ENCODE measurements at places on chromosomes 2 and 18. TPM values are rescaled to one million over a fixed set of nuclear protein-coding genes. Genes with fewer than 3 reads are reported as not detected.

Gene SEPTIN10
- total RNA-seq = 113 TPM

Gene CAPN13
- 0.25 TPM for total RNA-seq

GRCh38 chr2:1910592-1911246, 166.4 kb upstream of the PXDN start:
- no peak for DNase-seq

DNA sequence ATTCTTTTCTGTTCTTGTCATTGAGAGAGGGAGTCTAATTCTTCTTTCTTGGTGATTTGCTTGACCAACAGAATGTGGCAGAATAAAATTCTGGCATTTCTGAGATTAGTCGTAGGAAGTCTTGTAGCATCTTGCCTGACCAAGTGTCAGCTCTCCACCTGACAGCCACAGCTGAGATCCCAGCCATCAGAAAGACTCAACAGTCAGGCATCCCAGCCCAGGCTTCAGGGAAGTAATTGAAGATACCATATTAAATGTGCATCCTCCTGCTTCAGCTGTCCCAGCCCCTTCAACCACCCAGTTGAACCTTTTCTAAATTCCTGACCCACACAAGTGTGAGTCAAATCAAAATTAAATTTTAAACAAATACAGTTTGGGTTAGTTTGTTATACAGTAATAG, 208.3 kb downstream of the PIK3C3 start:
- DNase-seq = no peak

DNA sequence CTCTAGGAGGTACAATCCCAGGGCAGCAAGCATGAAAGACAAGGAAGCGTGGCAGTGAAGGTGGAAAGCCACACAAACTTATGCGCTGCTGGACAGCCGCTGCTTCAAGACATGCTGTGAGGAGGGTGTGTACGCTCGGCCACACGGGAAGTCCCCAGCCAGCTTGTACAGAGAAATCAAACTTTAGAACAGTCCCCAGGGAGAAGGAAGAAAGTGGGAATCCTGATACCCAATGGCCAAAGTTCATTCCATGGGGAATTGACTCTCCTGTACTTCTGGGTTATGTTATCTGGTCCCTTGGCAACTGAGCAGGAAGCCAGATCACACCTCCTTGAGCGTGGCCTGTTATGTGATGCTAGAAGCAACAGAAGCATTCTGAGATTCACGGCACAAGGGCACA, 86.1 kb upstream of the BOD1L2 start:
- DNase-seq = no peak

DNA sequence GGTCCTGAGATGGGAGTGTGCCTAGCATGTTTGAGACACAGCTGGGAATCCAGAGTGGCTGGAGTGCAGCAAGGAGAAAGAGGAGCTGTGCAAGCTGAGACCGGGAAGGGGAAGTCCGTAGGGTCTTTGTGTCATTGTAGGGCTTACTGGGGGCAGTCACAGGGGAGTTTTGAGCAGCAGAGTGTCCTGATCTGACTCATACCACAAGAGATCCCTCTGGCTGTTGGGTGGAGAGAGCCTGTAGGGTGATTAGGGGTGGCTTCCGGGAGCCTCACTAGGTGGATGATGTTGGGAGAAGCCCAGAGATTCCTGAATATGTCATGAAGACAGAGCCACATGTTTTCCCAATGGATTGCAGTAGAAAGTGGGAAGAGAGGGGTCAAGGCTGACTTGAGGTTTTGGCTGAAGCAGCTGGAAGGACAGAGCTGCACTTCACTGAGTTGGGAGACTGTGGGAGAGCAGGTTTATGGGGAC, 30.9 kb downstream of the FHOD3 start:
- DNase-seq = no peak
